ENCODE measurements at places on chromosomes 12 and 14. TPM values are rescaled to one million over a fixed set of nuclear protein-coding genes. Genes with fewer than 3 reads are reported as not detected.

Gene PLEKHG7
- total RNA-seq = not detected

Gene FGF23
- total RNA-seq = not detected

Gene ESRRB
- 2.9 TPM for total RNA-seq

Gene SLC25A47
- not detected for total RNA-seq

Gene ASPG
- total RNA-seq = 27.5 TPM

Gene RTL1
- not detected for total RNA-seq

Gene RNASE7
- not detected for total RNA-seq

Gene RIMKLB
- 12.5 TPM for total RNA-seq

Gene INHBE
- total RNA-seq = not detected
